ENCODE measurements at places on chromosomes 12 and 14.

DNA sequence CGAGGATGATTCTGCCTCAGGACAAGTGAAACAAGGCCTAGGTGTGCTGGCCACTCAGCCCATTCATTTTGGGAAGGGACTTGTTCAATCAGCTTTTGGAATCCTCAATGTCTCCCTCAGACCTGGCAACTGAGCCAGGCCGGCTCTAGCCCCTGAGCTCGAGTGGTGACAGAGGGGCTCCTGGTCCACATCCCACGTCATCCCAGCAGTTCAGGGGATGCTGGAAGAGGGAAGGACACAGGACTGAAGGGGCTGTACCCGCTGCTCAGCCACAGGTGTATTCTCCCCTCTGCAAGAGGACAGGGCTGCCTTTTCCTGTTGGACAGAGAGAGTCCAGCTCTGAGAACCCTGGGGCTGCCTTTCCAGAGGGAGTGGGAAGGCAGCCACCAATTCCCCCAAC, 244.6 kb upstream of the SFSWAP start:
- no peak for DNase-seq

GRCh38 chr14:80930836-80931389, 10.6 kb downstream of the CEP128 start:
- DNase-seq: peak; percentile 97

DNA sequence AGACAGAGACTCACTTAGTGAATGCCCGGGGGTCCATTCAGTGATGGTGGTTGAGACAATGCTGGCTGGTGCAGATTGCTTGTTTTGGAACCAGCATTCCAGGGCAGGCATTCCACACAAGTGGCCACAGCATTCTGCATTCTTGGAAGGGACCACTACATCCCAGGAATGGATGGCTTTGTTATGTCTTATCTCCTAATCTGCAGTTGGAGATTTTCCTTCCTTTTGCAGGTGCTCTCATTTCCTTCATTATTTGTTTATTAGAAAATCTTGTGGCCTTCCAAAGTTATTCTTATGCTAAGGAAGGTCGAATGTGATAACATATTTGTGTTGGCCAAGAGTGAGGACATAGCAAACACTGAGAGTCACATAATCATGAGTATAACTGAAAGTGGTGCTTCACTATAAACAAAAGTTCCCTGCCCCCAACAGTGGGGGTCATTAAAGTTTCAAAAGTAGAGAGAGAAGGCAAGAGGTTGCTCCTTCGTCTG, 66.0 kb downstream of the BMP4 start:
- no peak for DNase-seq

- no peak for DNase-seq
These were observed 6.7 kb upstream of the SLC41A2 start for GRCh38 chr12:104964856-104965205.

DNA sequence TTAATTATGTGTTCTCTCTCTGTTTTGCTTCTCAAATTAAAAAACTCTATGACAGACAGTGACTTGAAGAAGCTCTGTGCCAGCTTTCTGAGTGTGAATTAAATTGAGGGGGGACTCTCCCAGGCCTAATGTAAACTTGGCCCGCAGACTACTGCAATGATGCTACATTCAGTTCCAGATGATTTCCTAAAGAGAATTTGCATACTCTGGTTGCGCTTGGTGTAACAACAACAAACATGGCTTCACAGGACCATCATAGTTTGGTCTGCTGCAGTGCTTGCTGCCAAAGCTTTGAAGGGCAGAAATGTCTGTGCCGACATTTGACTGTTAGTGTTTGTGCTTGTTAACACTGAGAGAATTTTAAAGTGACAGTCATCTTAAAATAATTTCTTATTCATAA, 25.0 kb downstream of the CFAP54 start:
- no peak for DNase-seq

GRCh38 chr14:69010648-69011047, 31.5 kb upstream of the ACTN1 start:
- DNase-seq: no peak

All from common myeloid progenitor, CD34-positive (primary cell).